ENCODE measurements at places on chromosomes 16 and 17.

DNA sequence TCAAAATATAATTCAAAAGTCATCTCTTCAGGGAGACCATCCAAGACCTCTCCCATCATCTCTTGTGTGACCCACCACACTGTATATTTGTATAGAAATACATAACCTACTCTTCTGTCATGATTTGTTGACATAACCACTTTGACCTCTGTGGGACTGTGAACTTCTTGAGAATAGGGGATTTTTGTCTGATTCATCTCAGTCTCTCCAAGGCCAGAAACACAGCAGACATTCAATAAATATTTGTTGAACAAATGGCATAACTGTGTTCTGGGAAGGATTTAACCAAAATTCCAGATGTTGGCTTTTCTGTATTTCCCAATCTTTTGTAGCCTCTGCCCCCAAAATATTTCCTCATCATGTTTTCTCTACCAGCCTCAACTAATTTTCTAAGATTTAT is 169.7 kb downstream of the CDH11 start:
- no peak for DNase-seq

- no peak for DNase-seq
Measured at GRCh38 chr16:11283820-11284248, 2.7 kb upstream of the PRM1 start.

DNA sequence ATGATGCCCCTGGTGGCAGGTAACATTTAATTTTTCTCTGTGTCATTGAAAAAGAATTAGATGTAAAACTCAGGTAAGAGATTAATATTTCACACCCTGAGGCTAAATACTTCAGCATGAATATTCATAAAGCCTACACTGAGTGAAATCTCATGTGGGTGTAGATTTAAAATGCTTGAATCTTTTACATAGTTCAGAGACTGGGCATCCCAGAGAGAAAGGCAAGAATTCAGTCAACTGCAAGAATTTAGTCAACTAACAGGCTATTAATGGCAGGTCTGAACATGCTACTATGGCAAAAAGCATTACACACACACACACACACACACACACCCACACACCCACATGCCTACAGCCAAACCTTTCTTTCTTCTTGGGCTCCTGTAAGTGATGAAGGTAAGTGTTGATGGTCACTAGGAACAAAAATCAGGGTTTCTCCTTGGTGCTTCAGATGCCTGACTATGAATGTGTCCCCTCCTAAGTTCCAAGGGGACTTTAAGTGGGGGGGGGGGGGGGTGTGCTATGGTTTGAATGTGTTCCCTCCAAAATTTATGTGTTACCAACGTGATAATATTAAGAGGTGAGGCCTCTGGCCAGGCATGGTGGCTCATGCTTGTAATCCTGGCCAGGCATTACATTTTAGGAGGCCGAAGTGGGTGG is 63.7 kb upstream of the PSMD7 start:
- no peak for DNase-seq

GRCh38 chr16:81928975-81929374 is 82.3 kb downstream of the SDR42E1 start:
- DNase-seq: no peak

- DNase-seq: no peak
Measured at GRCh38 chr17:62101090-62101489, 36.0 kb upstream of the MED13 start.

GRCh38 chr17:15143524-15143923 is 121.6 kb downstream of the PMP22 start:
- no peak for DNase-seq

GRCh38 chr16:67430504-67430976 is 381 bp upstream of the HSD11B2 start:
- no peak for DNase-seq

DNA sequence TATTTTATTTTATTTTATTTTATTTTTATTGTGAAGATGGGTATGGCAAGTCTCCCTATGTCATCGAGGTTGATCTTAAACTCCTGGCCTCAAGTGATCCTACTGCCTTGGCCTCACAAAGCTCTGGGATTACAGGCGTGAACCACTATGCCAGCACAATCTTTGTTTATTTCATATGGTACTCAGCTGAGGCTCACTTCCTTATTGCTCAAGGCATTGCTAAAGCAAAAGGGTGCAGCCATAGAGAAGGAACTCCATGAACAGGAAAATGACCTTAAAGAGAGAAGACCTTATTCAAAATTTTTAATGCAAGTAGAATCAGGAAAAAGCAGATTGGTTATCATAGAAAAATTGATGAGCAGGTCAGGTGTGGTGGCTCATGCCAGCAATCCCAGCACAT is 110.6 kb upstream of the RBBP6 start:
- DNase-seq: no peak

DNA sequence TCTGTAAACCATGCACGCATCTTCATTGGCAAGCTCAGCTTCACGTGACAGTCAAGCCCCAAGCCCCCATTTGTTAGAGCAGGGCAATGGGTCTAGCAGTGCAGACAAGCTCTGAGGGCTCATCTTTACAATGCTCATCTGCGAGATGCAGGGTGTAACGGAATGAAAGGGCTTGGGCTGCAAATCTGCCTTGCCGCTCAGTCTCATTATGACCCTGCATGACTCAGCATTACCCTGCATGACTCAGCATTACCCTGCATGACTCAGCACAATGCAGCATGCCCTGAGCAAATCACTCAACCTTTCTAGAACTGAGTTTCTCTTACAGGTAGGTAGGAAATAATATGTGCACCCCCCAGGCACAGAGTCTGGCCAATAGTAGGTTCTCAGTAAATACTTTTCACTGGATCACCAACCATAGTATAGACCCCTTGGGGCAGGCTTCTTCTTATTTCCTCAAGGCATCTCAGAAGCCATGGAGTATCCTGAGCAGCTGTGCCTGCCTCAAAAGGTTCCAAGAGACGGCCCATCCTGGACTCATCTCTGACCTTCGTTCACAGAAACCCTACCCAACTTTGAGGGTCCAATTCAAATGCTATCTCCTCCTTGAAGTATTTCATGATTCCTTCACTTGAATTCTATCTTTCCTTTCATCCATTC is 391.3 kb upstream of the CDH5 start:
- peak; percentile 55 for DNase-seq

GRCh38 chr17:31997005-31997404 is 10.2 kb upstream of the LRRC37B start:
- no peak for DNase-seq

DNA sequence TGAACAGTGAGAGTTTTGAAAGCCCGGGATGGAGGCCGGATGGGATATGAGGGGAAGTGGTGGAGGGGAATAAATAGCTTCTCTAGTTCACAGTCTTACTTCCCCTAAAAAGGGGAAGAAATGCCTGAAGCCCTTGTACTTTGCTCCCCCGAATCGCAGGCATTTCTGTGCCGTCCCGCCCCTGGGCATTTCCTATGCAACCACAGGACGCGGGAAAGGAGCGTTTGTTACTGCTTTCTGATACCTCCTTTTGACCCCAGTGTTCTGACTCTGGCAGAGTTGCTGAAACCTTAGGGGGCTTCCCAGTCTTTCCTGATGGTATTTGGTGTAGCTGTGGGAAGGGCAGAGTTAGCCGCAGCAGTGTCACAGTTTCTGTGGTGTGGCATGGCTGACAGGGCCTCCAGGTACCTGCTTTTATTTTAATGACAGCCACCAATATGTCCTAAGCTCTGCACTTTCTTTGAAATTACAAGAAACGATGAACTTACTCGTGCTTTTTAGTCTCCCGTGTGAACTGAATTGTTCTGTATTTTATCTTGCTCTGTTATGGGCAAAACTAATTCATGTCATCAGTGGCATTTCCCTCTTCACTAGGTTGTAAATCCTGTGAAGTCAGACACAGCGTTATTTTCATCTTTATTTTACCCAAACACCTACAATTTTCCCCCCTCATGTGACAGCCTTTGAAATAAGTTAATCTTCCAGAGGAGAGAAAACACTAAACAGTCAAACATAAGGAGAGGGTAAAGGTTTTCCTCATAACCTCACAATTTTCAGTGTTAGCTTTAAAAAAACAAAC is 27.1 kb downstream of the USP10 start:
- DNase-seq: no peak

- DNase-seq: no peak
Measured at GRCh38 chr17:82812058-82812457, 27.8 kb downstream of the ZNF750 start.

- no peak for DNase-seq
Measured at GRCh38 chr16:74268372-74268782, 28.2 kb upstream of the PSMD7 start.

- no peak for DNase-seq
Measured at GRCh38 chr16:89912627-89913026, 6.0 kb upstream of the MC1R start.

GRCh38 chr17:65595071-65595656 is 33.7 kb upstream of the AXIN2 start:
- DNase-seq: no peak

DNA sequence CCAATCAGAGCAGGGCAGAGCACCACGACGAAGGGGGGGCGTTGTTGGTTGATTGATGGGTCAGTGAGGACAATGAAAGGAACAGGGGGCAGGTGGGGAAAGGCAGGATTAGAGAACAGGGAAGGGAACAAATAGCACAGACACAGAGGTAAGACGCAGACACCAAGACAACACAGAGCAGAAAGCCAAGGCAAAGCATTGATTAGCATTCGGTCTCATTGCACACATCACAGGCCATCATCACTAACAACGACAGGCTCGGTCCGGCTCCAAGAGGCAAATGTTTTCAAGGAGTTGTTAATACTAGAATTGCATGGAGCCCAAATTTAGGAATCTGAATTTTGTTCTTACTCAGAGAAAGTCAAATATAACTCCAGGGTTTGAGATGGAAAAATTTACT is 34.6 kb upstream of the TRAP1 start:
- DNase-seq: no peak

DNA sequence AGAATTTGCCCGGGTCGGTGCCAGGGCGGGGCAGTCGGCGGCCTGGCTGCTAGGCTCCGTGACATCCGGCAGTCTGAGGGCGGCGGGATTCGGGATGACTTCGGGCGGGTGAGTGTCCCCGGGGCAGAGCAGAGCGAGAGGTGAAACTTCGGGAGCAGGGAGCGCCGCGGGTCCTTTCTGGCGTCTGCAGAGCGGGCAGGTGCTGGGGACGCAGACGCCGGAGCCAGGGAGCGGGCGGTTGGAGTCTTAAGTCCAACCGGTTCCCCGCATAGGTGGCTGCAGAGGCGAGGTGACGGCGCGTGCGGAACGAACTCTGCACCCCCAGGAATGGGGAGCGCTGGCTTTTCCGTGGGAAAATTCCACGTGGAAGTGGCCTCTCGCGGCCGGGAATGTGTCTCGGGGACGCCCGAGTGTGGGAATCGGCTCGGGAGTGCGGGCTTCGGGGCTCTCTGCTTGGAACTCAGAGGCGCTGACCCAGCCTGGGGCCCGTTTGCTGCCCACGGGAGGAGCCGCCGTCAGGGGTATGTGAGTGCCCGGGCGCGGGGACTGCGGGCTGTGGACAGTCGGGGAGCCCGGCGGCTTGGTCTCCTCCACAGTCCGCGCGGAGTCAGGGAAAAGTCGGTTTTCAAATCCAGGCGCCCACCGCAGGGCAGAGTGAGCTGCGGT is at the start of gene B4GALNT2:
TSS of gene B4GALNT2 (plus strand) at position 71 of the 666 bp plus-strand sequence. CDS start at position 95, 24 bp downstream.
- no peak for DNase-seq

DNA sequence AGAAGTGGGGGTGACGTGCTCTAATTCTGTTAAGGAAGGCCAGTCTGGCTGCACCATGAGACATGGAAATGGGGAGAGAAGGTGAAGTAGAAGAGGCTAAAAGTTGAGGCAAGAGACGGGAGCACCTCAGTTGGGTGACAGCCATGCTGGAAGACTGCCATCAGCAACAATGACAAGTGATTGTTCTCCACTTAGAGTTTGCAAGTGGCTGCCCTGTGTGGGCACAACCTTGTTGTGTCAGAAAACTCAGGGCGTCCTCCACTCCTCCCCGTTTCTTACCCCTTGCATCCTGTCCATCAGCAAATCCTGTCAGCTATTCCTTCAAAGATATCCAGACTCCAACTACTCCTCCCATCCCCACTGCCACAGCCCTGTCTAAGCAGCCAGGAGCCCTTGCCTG is 17.6 kb downstream of the CES1 start:
- no peak for DNase-seq

DNA sequence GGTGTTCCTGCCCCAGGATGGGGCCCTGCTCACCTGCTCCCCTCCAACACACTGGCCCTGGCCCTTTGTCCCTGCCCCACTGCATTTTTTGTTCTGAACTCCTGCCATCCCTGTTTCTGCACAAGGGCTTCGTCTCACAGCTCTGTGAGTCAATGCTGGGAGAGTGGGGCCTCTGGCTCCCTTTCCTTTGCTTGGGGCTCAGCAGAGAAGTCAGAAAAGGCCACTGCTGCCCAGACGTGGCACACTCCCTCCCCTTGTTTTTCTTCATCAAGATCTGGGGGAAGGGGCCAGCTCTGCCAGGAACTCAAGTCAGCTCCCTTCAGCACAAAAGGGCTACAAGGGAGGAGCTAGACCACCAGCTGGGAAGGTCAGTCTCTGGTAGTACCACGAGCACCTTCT is 8.9 kb downstream of the PROCA1 start:
- no peak for DNase-seq

DNA sequence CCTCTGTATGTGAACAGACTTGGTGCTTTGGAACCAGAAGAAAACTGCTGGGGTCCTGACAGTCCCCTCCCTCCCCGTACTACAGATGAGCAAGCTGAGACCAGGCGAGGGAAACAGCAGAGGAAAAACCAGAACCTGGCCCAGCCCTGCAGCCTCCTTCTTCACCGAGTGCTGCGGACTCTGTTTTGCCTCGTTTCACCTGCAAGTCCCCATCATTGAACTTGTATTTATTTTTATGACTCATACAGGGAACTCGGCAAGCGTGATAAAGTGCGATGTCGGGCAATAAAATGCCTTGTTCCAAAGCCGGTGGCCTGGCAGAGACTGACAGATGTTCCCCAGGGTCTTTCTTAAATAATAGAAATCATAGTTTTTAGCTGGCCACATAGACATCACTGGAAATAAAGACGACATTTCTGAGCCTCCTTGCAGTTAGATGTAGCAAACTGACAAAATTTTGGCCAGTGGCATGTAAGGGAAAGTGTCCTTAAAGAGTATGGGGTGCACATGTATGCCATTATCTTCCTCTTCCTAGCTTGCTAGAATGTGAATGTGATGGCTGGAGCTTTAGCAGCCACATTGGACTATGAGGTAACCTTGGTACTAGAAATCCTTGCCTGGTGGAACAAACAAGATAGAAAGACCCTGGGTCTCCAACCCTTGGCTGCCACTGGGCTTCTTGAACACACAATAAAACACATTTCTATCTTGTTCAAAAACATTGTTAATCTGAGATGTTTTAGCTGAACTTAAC is 128.6 kb downstream of the IRF8 start:
- DNase-seq: no peak

GRCh38 chr17:82458885-82459424 is 414 bp downstream of the NARF start:
- DNase-seq: no peak

GRCh38 chr16:81180578-81180977 is 57.9 kb upstream of the BCO1 start:
- DNase-seq: no peak

DNA sequence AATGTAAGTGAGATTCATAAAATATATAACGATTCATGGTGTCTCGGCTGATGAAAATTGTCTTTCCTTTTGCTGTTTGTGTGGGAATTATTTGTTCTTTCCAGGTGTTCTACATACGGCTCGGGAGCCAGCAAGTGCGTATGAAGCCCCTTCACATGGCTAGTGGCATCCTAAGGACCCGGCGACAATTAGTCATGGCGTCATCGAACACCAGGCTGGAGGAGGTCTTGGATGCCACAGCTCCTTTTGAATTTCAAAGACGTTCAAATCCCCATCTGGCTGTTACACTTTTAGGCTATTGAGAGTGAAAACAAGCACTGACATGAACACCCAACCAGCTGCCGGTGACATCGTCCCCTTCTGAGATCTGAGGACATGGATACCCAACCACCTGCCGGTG is 397.7 kb upstream of the TNRC6C start:
- DNase-seq: no peak
